ENCODE measurements at places on chromosomes 5 and 9.

DNA sequence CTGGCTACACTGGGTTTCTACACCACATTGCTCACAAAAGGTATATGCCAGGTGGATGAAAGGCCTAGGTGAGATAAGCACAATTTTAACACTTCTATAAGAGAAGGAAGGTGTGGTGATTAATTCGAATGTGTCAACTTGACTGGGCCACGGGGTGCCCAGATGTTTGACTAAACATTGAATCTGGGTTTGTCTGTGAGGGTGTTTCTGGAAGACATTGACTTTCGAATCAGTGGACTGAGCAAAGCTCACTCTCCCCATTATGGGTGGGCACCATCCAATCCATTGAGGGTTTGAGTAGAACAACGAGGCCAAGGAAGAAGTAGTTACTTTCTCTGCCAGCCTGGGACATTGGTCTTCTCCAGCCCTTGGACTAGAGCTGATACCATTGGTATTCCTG is 78.2 kb upstream of the COL5A1 start:
- no peak for DNase-seq

DNA sequence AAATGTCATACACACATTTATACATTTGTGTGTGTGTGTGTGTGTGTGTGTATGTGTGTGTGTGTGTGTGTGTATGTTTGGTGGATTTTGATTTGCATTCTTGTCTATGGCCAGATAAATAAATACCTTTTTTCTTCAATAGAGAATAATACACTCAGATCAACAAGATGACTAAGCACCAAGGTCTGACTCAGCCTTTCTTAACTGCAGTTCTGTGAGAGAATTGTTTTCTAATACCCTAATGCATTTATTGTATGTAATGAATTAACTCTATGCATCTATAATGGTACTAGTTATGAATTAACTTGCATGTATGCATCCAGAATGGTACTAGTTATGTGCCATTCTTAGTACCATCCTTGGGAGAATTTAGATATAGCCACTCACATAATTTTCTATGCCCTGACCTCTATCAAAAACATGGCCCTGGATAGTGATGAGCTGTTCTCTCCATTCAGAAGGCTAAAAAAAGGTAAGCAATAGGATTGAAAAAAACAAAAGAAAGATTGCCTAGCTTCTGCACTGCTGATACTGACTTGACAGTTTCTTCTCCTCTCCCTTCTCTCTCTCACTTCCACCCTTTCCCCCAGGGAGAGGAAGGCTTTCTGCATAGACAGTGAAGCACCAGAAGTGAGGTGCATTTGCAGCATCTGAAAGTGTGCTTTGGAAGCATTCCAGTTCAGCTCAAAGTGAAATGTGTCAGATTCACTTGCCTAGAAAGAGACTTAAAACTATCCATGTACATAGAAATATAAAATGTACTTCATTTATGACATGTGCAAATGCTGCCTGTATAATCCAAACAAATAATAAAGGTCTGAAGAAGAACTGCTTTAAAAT is 55.1 kb upstream of the CCDC112 start:
- peak; percentile 53 for DNase-seq

DNA sequence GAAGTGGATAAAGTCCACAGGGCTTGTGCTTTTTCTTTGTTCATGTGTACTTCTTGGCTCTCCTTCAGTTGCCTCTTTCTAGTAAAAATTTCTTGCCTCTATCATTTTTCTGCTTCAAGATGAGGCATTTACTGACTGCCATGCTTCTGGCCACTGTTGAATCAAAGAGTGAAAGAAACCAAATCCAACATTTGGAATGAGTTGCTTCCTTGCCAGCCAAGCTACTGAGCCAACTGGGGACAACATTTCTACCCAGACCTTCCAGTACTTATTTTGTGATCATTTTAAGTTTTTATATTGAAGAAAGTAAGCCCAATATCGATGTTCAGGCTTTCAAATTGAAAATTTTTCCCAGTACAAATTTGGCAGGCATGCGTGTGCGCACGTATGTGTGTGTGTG is 73.2 kb downstream of the SNCAIP start:
- DNase-seq, result no peak

- no peak for DNase-seq
These were observed 21.2 kb upstream of the FSD1L start for GRCh38 chr9:105426657-105427056.

GRCh38 chr5:505951-506525 is 18.2 kb downstream of the SLC9A3 start:
- DNase-seq, result no peak

DNA sequence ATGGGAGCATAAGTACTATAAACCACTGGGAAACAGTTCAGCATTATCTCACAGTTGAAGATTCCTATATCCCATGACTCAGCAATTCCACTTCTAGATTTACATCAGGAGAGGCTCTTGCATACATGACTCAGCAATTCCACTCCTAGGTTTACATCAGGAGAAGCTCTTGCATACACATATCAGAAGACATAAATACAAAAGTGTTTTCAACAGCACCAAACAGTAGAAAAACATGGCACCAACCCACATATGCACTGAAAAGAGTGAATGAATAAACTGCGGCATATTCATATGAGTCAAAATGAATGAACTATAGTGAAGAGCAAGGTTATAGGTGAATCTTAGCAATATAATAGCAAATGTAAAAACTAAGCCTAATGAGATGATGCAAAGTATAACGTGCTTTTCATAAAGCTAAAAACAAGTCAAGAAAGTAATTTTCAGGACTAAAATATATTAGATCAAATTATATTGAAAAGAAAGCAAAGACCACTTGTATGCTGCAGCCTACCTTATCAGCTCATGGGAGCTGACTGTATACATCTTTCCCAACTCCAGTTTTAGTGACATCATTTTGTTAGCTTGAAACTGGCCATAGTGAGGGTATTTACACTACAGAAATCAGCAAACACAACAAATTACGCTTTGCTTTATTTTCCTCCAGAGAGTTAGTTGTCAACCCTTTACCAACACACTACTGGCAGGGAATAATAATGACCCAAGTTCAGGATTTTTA is 95.8 kb downstream of the ANKRD18B start:
- peak; percentile 90 for DNase-seq

GRCh38 chr5:15489571-15490235 is 10.3 kb upstream of the FBXL7 start:
- no peak for DNase-seq

GRCh38 chr5:7756453-7756852 is 94.5 kb downstream of the CFAP90 start:
- DNase-seq, result no peak

- peak; percentile 16 for DNase-seq
These were observed 9.1 kb downstream of the S1PR3 start for GRCh38 chr9:89000371-89000781.

- DNase-seq, result no peak
These were observed 22.2 kb upstream of the TUSC1 start for GRCh38 chr9:25700430-25700829.

GRCh38 chr9:123697686-123698085 is 232.2 kb downstream of the DENND1A start:
- no peak for DNase-seq

GRCh38 chr5:60026161-60026560 is 132.6 kb upstream of the PDE4D start:
- DNase-seq, result no peak

- no peak for DNase-seq
These were observed 249.1 kb downstream of the ENC1 start for GRCh38 chr5:74391410-74391809.

GRCh38 chr9:137879566-137880150 is 2.1 kb downstream of the CACNA1B start:
- no peak for DNase-seq

GRCh38 chr5:177189416-177189815 is 55.8 kb downstream of the NSD1 start:
- DNase-seq, result no peak

DNA sequence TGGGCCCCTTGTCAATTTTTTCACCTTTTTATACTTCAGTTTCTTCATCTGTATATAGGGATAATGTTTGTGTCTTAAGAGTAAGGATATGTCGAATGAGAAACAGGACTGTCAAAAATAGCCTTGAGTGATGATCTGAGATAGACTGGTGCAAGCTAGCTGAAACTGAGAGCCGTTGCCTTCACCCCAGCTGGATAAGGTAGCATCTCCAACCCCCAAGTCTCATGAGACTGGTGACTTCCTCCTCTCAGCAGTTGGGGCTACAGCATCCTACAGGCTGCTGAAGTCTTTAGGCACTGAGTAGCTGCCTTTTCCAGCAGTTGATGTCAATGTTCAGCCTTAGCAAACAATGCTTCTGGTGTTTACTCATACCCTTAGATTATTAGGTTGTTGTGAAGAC is 330.2 kb downstream of the OSTF1 start:
- no peak for DNase-seq

DNA sequence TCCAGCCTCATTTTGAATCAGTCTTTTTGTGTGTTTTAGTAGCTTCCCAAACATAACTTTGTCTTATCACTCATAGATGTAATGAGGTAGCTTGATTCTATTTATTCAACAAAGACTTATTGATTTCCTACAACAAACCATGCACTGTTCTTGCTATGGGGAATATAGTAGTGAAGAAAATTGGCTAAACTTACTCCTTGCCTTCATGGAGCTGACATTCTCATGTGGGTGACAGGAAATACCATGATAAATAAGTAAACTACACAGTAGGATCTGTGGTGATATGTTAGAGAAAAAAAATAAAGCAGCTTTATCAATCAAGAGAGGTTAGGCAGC is 255.7 kb upstream of the TNC start:
- DNase-seq, result no peak

GRCh38 chr9:94944626-94945025 is 218.1 kb downstream of the AOPEP start:
- DNase-seq, result peak; percentile 41

GRCh38 chr5:151522226-151522625 is 68.9 kb downstream of the FAT2 start:
- DNase-seq, result no peak

DNA sequence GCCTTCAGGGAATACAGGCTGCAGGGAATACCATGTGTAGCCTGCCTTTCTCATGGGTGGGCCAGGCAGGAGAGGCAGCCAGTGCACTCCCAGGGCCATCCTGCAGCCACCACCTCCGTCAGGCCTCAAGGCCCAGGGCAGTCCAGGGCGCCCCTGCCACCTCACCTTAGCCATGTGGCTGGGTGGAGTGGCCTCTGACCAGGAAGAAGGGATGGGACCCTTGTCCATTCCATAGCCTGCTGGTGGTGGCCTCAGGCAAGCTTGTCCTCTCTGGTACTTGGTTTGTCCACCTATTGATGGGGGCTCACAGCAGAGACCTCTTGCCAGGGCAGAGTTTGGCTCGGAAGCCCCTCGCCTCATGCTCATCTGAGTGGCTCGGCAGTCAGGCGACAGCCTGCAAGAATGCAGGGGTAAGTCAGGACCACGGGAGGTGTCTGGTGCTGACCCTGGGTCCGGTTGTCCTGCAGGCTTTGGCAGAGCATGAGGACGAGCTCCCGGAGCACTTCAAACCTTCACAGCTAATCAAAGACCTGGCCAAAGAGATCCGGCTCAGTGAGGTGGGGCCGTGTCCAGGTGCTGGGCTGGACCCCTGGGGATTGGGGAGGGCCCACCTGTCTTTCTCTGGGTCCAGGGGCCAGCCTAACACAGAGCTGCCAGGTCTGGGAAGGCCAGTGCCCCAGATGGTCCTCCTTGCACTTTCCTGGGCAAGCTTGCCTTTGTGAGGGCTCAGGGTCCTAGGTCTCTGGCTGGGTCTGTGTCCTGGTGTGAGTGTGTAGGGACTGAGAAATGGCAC is 82.9 kb downstream of the PHF2 start:
- DNase-seq, result no peak

DNA sequence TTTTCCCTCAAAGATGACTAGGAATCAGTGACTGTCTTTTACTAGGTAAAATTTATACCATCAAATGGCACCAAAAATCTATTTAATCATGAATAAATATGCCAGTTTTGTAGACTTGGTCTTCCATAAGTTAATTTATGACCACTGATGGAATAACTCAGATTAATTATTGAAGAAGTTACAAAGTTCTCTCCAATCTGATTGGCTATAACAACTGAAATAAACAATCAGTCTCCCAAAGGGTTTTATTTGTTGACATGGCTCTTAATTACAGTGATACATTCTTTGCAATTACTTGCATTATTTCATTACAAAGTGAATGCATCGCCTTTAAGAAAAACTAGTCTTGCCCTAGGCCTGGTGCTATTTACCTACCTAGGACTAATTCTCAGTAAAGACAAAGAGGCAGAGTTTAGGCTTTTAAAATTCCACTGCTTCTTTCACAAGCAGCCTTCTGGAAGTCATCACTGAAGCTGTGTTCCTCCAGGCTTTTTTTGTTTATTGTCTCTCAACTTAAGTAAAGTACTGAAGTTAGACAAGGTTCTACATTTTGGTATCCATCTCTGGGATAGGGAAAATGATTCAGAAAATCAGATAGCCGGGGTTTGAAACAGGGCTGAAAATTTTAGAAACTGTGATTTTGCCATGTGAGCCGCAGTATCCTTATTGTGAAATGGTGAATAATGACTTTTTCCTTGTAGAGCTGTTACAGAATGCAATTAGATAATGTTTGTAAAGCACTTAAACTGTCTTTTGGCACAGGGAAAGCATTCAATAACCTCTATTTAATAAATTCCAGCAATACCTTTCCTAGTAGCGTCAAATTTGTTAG is 2.5 kb downstream of the STOM start:
- DNase-seq, result no peak

- DNase-seq, result no peak
These were observed 191.3 kb downstream of the DMAC1 start for GRCh38 chr9:7608261-7608660.

GRCh38 chr9:84000186-84000585 is 19.6 kb downstream of the RMI1 start:
- DNase-seq, result peak; percentile 33

GRCh38 chr9:104779946-104780535 is 16.1 kb downstream of the NIPSNAP3B start:
- DNase-seq, result no peak

- peak; percentile 73 for DNase-seq
These were observed 39.6 kb downstream of the PCDHGC5 start for GRCh38 chr5:141528291-141528984.

GRCh38 chr9:86971742-86972141 is 24.4 kb upstream of the GAS1 start:
- DNase-seq, result peak; percentile 62

- DNase-seq, result no peak
These were observed 564 bp upstream of the CCNH start for GRCh38 chr5:87413343-87413645.

GRCh38 chr5:54794135-54794975 is 191.0 kb downstream of the ESM1 start:
- no peak for DNase-seq

DNA sequence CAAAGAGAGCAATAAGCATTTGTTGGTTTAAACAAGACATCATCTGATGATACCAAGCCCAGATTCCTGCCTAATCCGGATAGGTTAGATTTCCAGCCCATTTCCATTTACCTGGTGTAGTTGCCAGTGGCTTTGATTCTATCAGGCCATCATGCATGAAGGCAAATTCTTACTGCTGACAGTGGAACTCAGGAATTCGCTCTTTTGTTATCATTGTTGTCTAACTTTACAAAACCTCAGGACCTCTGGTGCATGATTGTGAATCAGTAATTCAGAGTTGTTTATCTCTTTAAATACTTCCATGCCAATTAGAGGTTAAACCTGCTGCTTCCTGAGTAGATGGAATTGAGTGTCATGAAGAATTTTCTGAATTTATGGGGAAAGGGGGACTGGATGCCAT is 76.5 kb downstream of the C9orf152 start:
- DNase-seq, result no peak

GRCh38 chr5:67414712-67415111 is 218.1 kb upstream of the CD180 start:
- DNase-seq, result peak; percentile 60
